ENCODE measurements at places on chromosomes 1 and 21.

GRCh38 chr21:39628385-39628784, 15.6 kb downstream of the B3GALT5 start:
- DNase-seq, result no peak

- no peak for DNase-seq
Observed at GRCh38 chr1:180631194-180631765, 542 bp upstream of the XPR1 start.

GRCh38 chr1:15287035-15287979, 40.3 kb downstream of the FHAD1 start:
- DNase-seq, result peak; percentile 66

- DNase-seq, result no peak
Observed at GRCh38 chr21:23890652-23891051, 1716.6 kb downstream of the MRPL39 start.

GRCh38 chr21:18417141-18417790, 13.7 kb upstream of the TMPRSS15 start:
- no peak for DNase-seq

DNA sequence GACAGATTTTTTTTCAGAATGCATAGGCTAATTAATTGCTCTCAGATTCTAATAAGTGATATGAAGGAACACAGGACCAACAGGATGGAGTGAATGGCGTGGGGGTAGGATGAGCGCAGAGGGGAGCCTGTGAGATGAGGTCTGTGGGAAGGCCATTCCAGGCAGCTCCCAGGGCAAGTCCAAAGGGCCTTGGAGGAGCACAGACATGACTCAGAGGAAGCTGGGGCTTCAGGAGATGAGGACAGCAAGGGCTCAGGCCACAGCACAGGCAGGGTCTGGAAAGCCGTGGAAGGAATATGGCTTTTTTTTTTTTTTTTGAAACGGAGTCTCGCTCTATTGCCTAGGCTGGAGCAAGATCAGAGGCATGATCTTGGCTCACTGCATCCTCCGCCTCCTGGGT, 35.1 kb downstream of the FMN2 start:
- no peak for DNase-seq

DNA sequence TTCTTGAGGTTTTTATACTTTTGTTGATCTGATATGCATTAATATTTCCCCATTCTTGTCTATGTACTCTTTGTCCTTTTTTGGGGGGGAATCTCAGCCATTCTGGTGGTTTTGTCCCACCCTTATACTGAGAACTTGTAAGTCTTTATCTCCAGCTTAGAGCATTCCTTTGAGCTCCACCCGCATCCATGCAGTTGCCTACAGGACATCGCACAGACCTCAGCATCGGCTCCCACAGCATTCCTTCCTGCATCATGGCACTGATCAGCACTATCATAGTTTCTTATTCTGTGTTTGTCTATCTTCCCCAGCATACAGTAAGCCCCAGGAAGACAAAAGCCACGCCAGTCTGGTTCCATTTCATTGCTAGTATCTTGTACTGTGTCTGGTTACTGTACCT, 33.0 kb downstream of the HHAT start:
- no peak for DNase-seq

GRCh38 chr1:53413175-53414001, 45.8 kb upstream of the DMRTB1 start:
- no peak for DNase-seq

DNA sequence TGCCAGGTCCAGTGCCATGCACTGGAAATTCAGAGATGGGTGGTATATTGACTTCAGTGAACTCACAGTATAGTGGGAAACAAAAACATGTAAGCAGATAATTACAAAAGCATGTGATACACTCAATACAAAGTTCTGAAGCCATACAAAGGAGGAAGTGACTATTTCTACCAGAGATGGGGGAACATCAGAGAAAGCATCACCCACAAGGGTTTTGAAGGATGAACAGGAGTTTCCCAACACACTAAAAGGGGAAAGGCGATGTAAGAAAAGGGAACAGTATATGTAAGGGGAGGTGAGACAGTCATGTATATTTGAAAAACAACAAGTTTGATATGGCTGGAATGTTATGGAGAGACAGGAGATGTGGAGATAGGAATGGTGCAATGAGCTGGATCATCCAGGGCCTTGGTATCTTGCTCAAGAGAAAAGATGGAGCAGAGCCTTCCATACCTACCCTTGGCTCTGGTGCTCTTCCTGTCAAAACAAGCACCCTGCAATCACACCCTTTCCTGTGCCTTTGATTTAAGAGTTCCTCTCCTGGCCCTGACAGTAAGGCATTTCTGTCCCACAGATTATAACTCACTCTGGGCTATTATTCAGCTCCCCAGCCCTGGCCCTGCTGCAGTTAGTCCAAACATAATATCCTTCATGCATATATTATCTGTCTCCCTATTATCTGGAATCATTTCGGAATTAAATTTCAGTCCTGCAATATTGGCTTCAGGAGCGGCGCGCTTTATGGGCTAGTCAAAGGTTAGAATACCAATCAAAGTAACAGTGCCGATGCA, 60.5 kb downstream of the DMAP1 start:
- DNase-seq, result no peak

DNA sequence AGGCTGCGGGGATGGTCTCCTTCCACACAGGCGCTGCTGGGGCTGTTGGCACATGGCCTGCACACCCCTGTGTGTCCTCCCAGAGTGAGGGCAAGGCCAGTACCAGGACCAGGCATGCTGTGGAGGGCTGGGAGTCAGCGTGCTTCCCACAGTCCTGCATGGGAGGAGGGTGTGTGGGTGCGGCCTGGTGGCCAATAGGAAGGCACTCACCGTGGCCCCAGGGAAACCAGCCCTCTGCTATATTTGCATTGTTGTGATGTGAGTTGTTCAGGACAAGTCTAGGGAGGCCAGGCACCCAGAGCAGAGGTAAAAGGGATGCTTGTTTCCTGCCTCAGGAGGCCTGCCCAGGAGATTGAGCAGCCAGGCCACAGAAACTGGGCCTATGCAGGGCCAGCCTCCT, 59.5 kb downstream of the S100B start:
- no peak for DNase-seq

- DNase-seq, result no peak
Observed at GRCh38 chr1:215777370-215777925, 210.3 kb downstream of the KCTD3 start.

DNA sequence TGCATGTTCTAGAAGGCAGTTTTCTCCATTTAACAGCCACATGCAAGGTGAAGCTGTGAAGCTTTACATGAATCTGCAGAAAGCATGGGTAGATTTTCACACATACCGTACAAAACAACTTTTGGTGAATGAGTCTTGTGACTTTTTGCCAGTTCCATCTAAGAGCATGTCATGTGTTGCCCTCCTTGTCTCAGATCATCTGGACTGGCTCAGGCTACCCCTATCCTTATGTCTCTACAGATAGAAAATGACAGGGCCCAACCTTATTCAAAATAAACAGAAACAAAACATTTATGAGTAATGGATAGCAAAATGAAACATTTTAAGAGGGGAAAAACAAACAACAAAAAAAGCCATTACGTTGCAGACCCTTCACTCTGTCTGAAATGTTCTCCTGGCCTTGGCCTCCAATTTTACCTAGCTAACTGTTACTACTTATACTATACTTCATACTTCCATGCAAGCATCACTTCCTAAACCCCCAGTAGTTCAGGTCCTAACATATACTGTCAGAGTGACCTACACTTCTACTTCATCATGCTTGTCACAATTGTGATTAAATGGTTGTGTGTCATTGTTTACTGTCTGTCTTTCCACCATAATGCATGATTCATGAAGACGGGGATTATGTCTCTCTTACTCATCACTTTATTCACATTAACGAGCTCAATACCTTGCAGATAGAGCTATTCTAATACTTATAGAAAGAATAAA, 39.0 kb downstream of the LRRC8C start:
- no peak for DNase-seq

GRCh38 chr1:227466039-227466645, 97.2 kb upstream of the ZNF678 start:
- no peak for DNase-seq

GRCh38 chr1:107683683-107684082, 281.3 kb downstream of the VAV3 start:
- DNase-seq, result no peak

DNA sequence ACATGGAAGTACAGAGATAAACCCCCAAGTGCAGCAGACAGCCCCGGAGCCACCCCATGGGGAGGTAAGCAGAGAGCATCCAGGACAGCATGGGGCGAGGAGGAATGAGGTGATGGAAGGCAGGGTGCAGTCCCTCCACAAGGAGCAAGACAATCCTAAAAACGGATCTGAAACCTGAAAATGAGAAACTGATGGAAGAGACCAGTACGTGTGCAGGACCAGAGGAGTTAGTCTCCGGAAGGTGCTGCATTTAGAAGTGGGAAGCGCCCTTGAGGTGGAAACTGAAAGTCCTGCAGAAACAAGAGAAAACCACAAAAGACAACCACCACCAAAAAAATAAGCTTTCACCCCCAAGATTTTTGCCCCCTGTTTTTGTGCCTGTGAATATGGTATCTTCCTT, 17.4 kb upstream of the DDOST start:
- no peak for DNase-seq

- DNase-seq, result no peak
Observed at GRCh38 chr1:110210604-110211495, 736 bp downstream of the KCNC4 start.

- DNase-seq, result no peak
Observed at GRCh38 chr1:78619032-78619431, 1.2 kb upstream of the IFI44L start.

GRCh38 chr1:11615090-11615489, 39.1 kb downstream of the FBXO2 start:
- no peak for DNase-seq

DNA sequence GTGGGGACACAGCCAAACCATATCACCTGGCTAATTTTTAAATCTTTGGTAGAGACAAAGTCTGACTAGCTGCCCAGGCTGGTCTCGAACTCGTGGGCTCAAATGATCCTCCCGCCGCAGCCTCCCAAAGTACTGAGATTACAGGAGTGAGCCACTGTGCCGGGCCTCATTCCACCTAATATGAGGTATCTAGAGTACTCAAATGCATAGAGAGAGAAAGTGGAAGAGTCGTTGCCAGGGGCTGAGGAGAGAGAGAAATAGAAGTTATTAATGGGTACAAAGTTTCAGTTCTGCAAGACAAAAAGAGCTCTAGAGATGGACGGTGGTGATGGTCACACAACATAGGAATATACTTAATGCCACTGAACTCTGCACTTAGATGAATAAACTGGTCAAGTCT, 119.6 kb downstream of the TOMM20 start:
- DNase-seq, result no peak

GRCh38 chr1:94068096-94068998, 52.6 kb downstream of the ABCA4 start:
- DNase-seq, result no peak
